ENCODE measurements at places on chromosomes 16 and 17. TPM values are rescaled to one million over a fixed set of nuclear protein-coding genes. Genes with fewer than 3 reads are reported as not detected.
A peak's percentile ranks its signal among the peaks of the same experiment; 100 is the strongest.

- H3K4me1 ChIP-seq: no peaks in the 10 kb centered on the region
- no peaks in the 10 kb centered on the region for H3K27me3 ChIP-seq
- no peak overlapping the region for H3K27ac ChIP-seq
- DNase-seq: no peak
These were observed 141.1 kb downstream of the MSI2 start for GRCh38 chr17:57397402-57397801.

DNA sequence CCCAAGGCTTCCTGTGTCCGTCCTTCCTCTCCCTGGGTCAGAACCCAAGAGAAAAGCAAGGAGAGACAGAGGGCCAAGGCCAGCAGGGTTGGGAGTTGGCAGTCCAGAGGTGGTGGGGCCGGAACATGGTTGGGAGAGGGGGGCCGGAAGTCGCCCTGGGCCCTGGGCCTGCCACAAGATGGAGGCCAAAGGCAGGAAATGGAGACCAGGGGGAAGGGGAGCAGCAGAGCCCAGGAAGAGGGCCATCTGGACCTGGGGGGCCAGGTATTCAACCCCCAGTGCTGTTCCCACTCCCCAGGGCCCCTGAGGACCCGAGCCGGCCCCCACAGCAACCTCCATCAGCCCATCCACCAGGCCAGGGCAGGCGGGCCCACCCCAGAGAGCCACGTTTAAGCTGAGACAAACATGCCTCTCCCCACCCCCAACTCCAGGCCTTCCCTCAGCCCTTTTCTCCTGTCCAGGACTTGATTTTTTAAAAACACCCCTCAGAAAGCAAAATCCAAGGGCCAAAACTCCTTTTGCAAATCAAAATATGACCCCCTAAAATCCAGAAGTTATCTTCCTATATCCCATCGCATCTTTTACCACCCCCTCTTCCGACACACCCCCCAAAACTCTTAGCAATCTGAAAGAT is 4.4 kb upstream of the BCL6B start:
- DNase-seq: peak; percentile 82
- H3K4me1 ChIP-seq: peaks cover 4% of the 10 kb centered on the region
- peak overlapping the region; percentile 96 for H3K27ac ChIP-seq

- no peaks in the 10 kb centered on the region for H3K4me1 ChIP-seq
- no peak overlapping the region for H3K27ac ChIP-seq
- H3K27me3 ChIP-seq: no peaks in the 10 kb centered on the region
These were observed 19.6 kb downstream of the TMC6 start for GRCh38 chr17:78108726-78109488.

KRTAP2-3 gene
- not detected for total RNA-seq

APPBP2 gene
- total RNA-seq: 21.8 TPM

CNGB1 gene
- total RNA-seq: not detected

- no peaks in the 10 kb centered on the region for H3K36me3 ChIP-seq
- H3K4me1 ChIP-seq: no peaks in the 10 kb centered on the region
- DNase-seq: no peak
These were observed 27.9 kb downstream of the MBTPS1 start for GRCh38 chr16:84088695-84089395.

- H3K36me3 ChIP-seq: no peaks in the 10 kb centered on the region
- H3K27ac ChIP-seq: peak overlapping the region; percentile 68
- H3K4me3 ChIP-seq: no peak overlapping the region
- H3K4me1 ChIP-seq: peaks cover 53% of the 10 kb centered on the region
- peak; percentile 33 for DNase-seq
These were observed 242.3 kb downstream of the SEC14L1 start for GRCh38 chr17:77382966-77383612.

GRCh38 chr17:27575096-27575911 is 55.7 kb upstream of the LGALS9 start:
- H3K27me3 ChIP-seq: no peaks in the 10 kb centered on the region
- no peak overlapping the region for H3K27ac ChIP-seq
- peaks cover 10% of the 10 kb centered on the region for H3K4me1 ChIP-seq
- no peak for DNase-seq
- no peak overlapping the region for H3K4me3 ChIP-seq

CALCOCO2 gene
- 91.7 TPM for total RNA-seq

DNAI2 gene
- not detected for total RNA-seq
